ENCODE measurements at places on chromosomes 1 and 21. TPM values are rescaled to one million over a fixed set of nuclear protein-coding genes. Genes with fewer than 3 reads are reported as not detected.

The BACE2 gene
- 33.3 TPM for total RNA-seq

The S100A5 gene
- not detected for total RNA-seq

The LRRIQ3 gene
- total RNA-seq, result 0.83 TPM

The ZNF593OS gene
- not detected for total RNA-seq

The HPCAL4 gene
- total RNA-seq, result not detected

The SLC25A34 gene
- total RNA-seq, result 0.58 TPM

The PAQR6 gene
- total RNA-seq, result 0.66 TPM

The SHE gene
- total RNA-seq, result 0.15 TPM

The DCST1 gene
- total RNA-seq, result not detected

The PLA2G2F gene
- not detected for total RNA-seq

Data from smooth muscle cell of trachea (primary cell).